Caco-2 (cell line): ENCODE measurements at places on chromosomes 3 and 15.

GRCh38 chr15:35852818-35853624, 307.1 kb upstream of the DPH6 start:
- no peak overlapping the region for H3K4me3 ChIP-seq
- no peaks in the 10 kb centered on the region for H3K36me3 ChIP-seq
- no peaks in the 10 kb centered on the region for H3K27me3 ChIP-seq
- H3K27ac ChIP-seq, result no peak overlapping the region
- no peaks in the 10 kb centered on the region for H3K4me1 ChIP-seq

GRCh38 chr15:54250326-54250725, 272.1 kb downstream of the UNC13C start:
- H3K4me3 ChIP-seq, result no peak overlapping the region
- no peaks in the 10 kb centered on the region for H3K36me3 ChIP-seq
- no peak overlapping the region for H3K27ac ChIP-seq
- no peak for DNase-seq

DNA sequence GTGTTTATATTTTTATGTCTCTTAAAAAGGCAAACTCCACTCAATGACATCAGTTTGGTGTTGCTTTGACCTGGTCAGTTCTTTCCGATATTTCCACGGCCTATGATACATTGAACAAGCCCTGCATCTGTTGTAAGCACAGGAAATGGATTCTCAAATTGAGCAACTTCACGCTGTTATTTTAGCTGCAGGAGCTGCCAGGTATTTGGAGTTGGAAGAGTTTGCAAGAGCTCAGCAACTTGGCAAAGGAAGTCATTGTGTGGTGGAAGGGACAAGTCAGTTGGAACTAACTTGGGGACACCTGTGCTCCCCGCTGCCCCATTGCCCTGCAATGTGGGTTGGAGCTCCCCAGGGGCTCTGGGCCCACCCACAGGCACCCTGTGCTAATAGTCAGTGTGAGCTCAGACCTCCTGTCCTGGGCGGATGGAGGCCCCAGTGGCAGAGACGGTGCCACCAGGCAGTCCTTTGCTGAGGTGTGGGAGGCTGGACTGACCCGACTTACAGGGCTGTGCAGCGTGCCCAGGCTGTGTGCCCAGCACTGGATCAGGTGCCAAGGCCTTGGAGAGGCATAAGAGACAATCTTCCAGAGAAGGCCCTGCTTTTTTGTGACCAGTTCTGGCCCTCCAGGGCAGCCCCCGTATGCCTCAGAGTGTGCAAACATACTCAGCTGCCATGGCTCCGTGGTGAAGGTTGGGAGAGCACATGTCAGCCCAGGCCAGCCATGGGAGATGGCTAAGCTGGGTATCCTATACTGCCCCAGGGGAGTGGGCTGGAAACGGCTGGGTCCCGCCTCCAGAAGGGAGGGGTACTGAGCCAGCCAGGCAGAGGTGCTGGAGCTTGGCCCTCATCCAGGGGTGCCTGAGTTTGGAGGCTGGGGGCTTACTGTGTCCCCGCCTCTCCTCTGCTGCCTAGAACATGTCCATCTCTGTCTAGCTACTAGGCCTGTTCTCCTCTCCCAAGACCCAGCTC, 43.5 kb downstream of the KY start:
- no peak for DNase-seq
- H3K27ac ChIP-seq, result no peak overlapping the region
- no peak overlapping the region for H3K4me3 ChIP-seq
- H3K4me1 ChIP-seq, result no peaks in the 10 kb centered on the region
- no peaks in the 10 kb centered on the region for H3K36me3 ChIP-seq

- no peaks in the 10 kb centered on the region for H3K4me1 ChIP-seq
Measured at GRCh38 chr15:91520850-91521249, 332.7 kb upstream of the SLCO3A1 start.

- H3K4me1 ChIP-seq, result no peaks in the 10 kb centered on the region
- H3K27me3 ChIP-seq, result no peaks in the 10 kb centered on the region
- H3K27ac ChIP-seq, result no peak overlapping the region
- no peaks in the 10 kb centered on the region for H3K36me3 ChIP-seq
Measured at GRCh38 chr15:33506781-33507296, 196.1 kb downstream of the RYR3 start.

- H3K4me3 ChIP-seq, result no peak overlapping the region
- DNase-seq, result no peak
- peaks cover 6% of the 10 kb centered on the region for H3K4me1 ChIP-seq
- H3K36me3 ChIP-seq, result no peaks in the 10 kb centered on the region
- no peak overlapping the region for H3K27ac ChIP-seq
Measured at GRCh38 chr15:96411056-96412031, 80.8 kb downstream of the NR2F2 start.
